NCI-H446 (cell line): ENCODE measurements at places on chromosomes 12 and 14.

DNA sequence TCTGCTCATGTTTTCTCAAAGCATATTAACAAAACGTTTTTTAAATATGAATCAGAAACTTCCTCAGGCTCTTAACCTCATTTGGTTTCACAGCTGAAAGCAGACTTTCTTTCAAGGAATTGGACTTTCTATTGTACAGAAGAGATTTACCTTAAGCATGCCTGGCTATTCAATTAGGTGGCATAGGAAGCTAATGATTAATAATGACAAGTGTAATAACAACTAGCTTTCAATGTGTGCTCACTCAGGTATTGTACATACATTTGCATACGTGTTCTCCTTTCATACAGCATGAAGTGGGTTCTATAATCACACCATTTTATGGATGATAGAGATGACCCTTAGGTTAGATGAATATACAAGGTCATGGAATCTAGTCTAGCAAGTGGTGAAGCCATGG, 115.7 kb downstream of the ANO6 start:
- DNase-seq = no peak

DNA sequence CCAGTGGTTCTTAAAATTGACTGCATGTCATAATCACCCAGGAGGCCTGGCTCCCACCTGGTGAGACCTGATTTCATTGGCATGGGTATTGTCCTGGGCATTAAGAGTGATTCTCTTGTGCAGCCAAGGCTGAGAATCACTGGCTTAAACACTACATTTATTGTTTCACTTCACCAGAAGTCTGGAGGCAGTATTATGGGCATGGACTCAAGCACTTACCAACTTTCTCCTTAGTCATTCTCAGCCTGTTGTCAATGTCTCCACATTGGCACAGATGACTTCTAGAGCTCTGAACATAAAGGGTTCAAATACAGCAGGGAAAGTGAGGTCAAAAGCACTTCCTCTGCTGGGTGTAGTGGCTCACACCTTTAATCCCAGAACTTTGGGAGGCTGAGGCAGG, 25.6 kb upstream of the GCH1 start:
- DNase-seq = no peak

DNA sequence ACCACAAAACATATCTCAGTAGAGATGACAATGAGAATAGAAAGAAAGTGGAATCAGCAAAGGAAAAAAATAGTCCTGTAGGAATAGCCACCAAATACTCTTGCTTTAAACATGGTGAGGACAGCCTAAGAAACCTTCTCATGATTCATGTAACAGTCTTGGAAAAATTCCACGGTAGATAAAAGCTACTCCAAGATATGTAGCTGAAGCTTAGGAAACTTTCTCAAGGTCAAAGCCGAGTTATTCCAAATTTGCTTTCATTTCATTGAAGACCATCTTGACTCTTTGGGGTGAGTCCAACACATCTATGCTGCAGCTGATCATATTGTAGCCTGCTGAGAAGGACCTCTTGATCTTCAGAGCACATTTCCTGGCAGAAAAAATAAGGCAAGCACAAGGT, 157.6 kb downstream of the PAH start:
- DNase-seq = no peak

GRCh38 chr12:45232146-45232755, 16.4 kb downstream of the ANO6 start:
- no peak for DNase-seq

- no peak for DNase-seq
These were observed 29.2 kb upstream of the TMED10 start for GRCh38 chr14:75205591-75205990.

DNA sequence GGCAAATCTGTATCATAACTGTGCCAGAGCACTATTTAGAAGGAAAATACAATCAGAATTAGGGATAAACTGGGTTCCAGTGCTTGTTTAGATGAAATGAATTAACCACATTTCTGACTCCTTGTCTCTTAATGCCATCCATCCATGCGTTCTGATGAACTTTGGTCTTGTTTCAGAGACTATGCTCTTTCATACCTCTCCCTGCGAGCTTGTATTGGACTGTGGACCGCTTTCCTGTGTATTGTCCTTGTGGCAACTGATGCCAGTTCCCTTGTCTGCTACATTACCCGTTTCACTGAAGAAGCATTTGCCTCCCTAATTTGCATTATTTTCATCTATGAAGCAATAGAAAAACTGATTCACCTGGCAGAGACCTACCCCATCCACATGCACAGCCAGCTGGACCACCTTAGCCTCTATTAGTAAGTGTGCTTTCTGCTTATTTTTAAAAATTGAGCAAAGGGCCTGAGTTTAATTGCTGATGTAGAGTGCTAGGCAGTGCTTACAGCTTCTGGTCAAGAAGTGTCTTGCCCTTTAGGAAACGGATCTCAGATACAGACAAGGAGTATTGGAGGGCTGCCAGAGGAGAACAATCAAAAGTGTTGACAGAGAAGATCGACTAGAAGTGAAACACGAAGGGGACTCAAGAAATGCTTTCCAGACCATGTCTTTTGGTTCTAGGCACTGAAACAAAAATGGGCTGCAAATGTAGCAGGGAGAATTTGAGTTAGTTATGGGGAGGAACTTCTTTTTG, 46.7 kb downstream of the SLC4A8 start:
- DNase-seq = no peak

DNA sequence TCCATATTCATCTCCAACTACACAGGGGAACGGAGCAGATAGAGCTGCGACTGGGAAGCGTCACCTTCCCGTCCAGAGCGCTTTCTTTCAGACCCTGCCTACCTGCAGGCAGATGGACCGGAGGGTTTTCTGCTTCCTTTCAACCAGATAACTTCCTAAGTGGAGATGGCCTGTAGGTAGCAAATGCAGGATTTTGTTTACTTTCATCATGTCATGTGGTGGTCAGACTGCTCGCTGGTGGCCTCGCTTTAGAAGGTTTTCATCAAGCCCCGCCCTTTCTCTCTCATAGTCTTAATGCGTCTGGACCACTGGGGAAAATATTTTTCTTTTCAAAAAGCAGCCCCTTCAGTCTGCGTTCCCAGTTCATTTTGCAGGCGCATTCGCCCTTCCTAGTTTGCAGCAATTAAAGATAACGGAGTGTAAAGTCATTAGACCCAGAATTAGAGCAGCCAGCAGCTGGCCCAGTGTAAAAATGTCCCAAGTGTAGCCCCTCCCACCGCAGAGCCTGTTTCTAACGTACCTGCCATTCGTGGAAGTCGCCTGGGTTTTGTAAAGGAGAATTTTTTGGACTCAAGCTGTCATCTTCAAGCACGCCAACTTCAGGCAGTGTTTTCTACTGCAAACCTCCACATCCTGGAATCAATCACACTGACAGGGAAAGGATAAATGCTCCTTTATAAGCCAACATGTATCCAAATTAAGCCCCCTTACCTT, 68.9 kb downstream of the TESC start:
- DNase-seq = no peak

- no peak for DNase-seq
These were observed 158.2 kb downstream of the SLC38A4 start for GRCh38 chr12:46667551-46667950.

GRCh38 chr12:62263966-62264365, 3.8 kb downstream of the USP15 start:
- no peak for DNase-seq
